Gastrocnemius medialis (tissue), 4 donors: ENCODE measurements at places on chromosomes 4 and X. TPM values are rescaled to one million over a fixed set of nuclear protein-coding genes. Genes with fewer than 3 reads are reported as not detected.

DNA sequence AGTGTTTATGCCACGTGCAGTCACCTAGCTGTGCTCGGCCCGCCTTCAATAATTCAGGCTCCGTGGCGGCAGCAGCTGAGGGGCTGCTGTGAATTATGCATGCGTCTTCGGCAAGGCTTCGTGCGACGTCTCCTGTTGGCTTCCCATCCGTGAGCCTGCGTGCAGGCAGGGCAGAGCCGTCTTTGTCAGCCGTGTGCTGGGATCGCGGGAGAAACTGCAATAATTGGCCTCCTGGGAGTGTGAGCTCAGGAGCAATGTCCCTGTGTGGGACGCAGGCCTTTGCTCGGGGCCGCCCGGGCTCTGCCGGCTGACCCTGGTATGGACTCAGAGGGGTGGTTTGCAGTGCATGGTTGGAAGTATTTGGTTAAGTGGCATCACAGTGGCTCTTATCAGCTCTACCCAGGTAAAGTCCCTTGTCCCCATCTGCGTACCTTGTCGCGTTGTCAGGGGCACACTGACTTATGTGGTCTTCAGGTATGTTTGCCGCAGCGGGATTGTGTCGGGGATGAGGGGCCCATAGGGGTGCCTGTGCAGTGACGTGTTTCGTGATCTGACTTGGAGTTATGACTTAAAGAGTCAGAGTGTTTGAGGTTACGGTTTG lies 34.5 kb upstream of the HGFAC start:
- DNase-seq, result peak; percentile 8
- no peak overlapping the region for H3K27ac ChIP-seq
- H3K36me3 ChIP-seq, result no peaks in the 10 kb centered on the region
- no peak overlapping the region for H3K4me3 ChIP-seq
- peaks cover 12% of the 10 kb centered on the region for H3K4me1 ChIP-seq

DNA sequence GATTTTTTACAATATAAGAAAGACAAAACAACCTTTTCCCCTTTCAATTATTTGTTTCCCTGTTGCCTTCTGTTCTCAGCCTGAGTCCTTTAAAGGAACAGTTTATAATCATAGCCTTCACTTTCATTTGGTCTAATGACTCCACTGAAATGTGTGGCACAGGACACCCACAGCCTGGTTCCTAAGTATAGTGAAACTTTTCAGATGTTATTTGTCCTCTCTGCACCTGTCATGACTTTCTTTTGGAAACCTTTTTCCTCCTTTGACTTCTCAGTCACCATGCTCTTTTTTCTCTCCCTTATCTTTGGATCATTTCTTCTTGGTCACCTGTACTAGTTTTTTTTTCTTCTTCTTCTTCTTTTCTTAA lies 237.8 kb upstream of the ANXA3 start:
- no peaks in the 10 kb centered on the region for H3K27me3 ChIP-seq
- H3K4me1 ChIP-seq, result no peaks in the 10 kb centered on the region
- H3K4me3 ChIP-seq, result no peak overlapping the region
- no peak for DNase-seq
- H3K27ac ChIP-seq, result no peak overlapping the region

DNA sequence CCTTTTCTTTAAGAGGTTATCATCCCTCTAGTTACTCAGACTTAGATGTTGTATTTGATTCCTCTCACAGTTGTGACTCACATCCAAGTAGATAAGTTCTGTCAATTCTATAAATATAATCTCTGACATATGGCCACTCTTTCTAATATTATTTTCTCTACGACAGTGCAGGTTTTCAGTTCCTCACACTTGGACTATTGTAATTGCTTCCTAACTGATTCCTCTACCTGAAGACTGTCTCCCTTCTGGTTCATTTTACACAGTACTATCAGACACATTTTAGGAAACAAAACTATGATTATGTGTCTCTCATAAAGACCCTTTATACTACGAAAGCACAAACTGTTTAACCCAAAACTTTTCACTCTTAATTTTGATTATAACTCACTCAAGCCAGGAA lies 31.3 kb upstream of the GNRHR start:
- no peaks in the 10 kb centered on the region for H3K36me3 ChIP-seq
- H3K27me3 ChIP-seq, result no peaks in the 10 kb centered on the region
- no peak for DNase-seq
- H3K27ac ChIP-seq, result no peak overlapping the region

DNA sequence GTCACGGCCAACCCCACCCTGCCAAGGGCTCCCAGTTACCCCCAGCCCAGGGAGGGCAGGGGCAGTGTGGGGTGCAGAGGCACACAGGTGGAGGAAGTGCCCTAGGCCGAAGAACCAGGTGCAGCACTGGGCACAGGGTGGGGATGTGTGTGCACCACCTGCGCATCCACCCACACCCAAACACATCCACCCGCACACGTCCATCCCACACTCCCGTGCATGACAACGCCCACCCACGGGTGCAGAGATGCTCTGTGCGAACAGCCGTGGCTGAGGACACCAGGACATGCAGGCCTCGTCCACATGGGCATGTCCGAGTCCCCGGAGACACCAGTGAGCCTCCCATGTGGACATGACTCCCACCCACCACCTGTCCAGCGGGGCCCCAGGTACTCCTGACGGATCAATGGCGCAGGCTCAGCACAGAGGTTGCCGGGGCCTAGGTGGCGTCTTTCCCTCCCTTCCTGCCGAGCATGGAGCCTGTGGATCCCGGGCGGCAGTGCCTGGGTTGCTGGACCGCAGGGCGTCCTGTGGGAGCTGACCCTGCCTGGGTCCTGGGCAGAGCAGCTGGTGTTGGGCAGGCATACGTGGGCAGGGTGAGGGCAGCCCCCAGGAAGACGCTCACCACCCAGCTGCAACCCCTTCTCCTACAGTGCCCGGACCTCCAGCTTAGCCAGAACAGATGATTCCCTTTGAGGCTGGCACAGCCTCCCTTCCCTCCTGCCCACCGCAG lies 19.6 kb downstream of the CTBP1 start:
- H3K36me3 ChIP-seq, result peaks cover 66% of the 10 kb centered on the region
- no peak overlapping the region for H3K27ac ChIP-seq
- no peaks in the 10 kb centered on the region for H3K4me1 ChIP-seq
- no peak for DNase-seq

DNA sequence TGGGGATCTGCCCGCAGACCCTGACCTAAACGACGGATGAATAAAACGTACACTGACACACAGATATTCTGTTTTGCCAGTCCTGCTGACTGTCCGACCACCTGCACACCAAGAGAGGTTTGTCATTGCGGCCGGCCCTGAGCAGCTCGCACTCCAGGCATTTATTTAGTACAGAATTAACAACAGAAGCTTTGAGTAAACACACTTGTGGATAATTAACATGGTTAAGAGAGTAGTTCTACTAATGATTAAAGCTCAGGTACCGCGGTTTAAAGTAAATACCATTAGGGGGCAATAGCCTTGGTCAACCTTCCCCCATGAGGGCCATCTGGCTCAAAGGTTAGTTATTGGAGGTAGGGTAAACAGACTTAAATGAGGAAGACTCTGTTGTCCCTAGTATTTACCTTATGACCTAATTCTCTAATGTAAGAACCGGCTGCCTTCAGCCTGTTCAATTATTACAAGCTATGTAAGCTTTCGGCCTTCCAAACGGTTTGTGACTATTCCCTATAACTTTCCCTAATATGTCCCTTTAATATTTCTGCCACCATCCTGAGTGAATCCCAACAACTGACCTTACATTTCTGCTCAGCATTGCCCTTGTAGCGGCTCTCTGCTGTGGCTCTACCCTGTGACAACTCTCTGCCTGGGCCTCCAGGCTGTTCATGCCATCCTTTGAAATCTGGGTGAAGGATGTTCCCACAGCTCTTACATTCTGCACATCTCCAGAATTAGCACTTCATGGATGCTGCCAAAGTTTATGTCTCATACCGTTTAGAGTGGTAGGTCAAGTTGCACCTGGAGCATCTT lies 46.9 kb upstream of the SYTL5 start:
- no peak overlapping the region for H3K4me3 ChIP-seq
- H3K27me3 ChIP-seq, result no peaks in the 10 kb centered on the region
- H3K27ac ChIP-seq, result no peak overlapping the region
- no peaks in the 10 kb centered on the region for H3K4me1 ChIP-seq
- no peak for DNase-seq

DNA sequence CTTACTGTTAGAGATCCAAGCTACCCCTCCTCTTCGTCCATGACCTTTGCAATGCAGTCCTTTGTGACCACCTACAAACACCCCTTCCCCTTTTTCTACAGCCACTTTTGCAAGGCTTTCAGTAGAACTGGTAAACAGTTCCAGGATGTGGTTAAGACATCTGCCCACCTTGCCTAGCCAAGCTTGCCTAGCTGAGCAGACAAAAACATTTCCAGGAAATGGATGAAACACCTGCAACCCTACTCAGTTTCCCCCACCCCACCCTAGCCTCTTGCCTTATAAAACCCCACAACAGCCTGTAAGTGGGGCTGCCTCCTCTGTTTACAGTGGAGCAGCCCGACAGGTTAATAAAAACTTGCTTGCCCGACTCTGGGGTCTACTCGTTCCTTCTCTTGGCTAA lies 133.8 kb downstream of the ZC4H2 start:
- no peak overlapping the region for H3K4me3 ChIP-seq
- no peak overlapping the region for H3K27ac ChIP-seq
- H3K4me1 ChIP-seq, result no peaks in the 10 kb centered on the region
- no peaks in the 10 kb centered on the region for H3K36me3 ChIP-seq

DNA sequence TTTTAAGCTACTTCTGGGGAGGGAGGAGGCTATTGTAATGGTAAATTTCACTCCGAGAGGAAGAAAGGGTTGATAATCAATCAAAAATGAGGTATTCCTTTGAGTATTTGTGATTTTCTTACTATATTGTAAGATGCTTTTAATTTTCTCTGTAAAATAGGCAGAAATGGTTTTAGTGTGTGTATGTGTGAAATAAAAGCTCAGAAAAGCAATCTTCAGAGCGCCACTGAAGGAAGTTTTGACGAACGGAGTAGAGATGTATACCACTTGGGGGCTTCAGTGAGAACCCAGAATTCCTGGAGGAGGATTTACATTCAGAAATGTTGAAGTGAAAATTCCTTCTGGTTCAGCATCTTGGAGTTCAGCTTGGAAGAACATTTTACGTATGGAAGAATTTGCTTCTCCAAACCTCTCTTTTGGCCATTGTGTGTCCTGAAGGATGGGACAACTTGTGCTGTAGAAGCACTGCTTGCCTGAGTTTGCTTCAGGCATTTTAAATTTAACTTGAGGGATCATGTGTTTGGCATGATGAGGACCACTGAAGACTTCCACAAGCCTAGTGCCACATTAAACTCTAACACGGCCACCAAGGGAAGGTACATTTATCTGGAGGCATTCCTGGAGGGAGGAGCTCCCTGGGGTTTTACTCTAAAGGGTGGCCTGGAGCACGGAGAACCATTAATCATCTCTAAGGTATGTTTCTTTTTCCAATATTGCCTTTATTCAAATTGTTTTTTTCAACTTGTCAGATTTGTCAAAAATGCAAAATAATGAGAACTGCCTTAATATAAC lies 695 bp downstream of the SHROOM3 start:
- H3K27ac ChIP-seq, result no peak overlapping the region
- no peak for DNase-seq
- no peaks in the 10 kb centered on the region for H3K4me1 ChIP-seq

- no peaks in the 10 kb centered on the region for H3K36me3 ChIP-seq
- no peak overlapping the region for H3K27ac ChIP-seq
- H3K4me1 ChIP-seq, result no peaks in the 10 kb centered on the region
- no peak for DNase-seq
These were observed 70.3 kb downstream of the SHOX start for GRCh38 chrX:700936-701335.

DNA sequence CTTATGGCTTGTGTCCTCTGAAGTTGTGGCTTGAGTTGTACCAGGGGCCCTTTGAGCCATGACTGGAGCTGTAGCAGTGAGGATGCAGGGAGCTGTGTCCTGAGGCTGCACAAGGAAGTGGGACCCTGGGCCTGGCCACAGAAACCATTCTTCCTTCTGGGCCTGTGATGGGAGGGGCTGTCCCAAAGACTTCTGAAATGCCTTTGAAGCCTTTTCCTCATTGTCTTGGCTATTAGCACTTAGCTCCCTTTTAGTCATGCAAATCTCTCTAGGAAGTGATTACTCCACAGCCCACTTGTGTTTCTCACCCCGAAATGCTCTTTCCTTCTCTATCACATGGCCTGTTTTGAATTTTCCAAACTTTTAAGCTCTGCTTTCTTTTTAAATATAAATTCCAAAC lies 92.4 kb downstream of the FHDC1 start:
- DNase-seq, result no peak
- H3K27ac ChIP-seq, result no peak overlapping the region
- no peaks in the 10 kb centered on the region for H3K4me1 ChIP-seq
- H3K36me3 ChIP-seq, result no peaks in the 10 kb centered on the region
- no peaks in the 10 kb centered on the region for H3K27me3 ChIP-seq
- no peak overlapping the region for H3K4me3 ChIP-seq

DNA sequence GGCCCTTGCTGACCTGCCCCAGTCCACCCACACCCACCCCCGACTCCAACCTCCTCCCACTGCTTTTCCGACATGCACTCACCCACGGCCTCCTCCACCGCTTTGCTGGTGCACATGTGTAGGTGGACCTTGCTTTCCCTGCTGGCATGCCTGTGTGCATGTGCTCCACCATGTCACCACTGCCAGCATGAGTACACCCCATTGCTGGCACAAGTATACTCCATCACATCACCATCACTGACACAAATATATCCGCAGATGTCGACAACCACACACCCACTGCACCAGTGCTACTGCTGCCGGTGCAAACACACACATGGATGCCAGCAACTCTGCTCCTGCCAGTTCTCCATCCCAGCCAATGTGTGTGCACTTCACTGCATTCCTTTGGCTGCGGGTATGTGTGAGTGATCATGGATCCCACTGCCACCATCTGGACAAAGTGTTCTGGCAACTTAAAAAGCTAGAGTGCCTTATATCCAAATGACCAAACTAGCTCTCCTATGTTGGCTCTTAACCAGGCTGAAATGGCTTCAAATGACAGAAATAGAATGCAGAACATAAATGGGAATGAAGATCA lies 1072.3 kb downstream of the RAPGEF2 start:
- H3K27me3 ChIP-seq, result no peaks in the 10 kb centered on the region
- no peak overlapping the region for H3K27ac ChIP-seq
- no peak overlapping the region for H3K4me3 ChIP-seq
- H3K36me3 ChIP-seq, result no peaks in the 10 kb centered on the region
- no peaks in the 10 kb centered on the region for H3K4me1 ChIP-seq

DNA sequence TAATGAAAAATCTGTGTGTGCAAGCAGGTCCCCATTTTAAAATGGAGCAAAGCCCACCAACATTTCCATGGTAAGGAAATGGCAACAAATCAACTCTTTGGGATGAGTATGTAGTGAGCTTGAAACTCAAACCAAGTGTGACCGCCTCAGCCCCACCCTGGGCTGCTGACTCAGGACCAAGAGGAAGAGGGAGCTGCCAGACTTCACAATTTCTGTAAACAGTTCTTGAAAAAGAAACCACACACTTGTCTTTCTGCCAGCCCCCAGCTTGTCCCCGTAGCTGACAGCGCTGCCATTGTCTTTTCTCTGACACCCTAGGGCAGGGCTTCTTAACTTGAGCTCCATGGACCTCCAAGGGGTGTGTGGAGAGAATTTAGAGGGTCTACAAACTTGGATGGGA lies 10.3 kb downstream of the RTL5 start:
- peak overlapping the region; percentile 5 for H3K27ac ChIP-seq
- no peak overlapping the region for H3K4me3 ChIP-seq
- H3K36me3 ChIP-seq, result no peaks in the 10 kb centered on the region
- peak; percentile 20 for DNase-seq

GRCh38 chr4:56737666-56738065 lies 56.6 kb upstream of the HOPX start:
- H3K4me3 ChIP-seq, result no peak overlapping the region
- H3K36me3 ChIP-seq, result no peaks in the 10 kb centered on the region
- no peaks in the 10 kb centered on the region for H3K4me1 ChIP-seq
- H3K27ac ChIP-seq, result no peak overlapping the region

MGAT4D gene
- total RNA-seq, result not detected

SLC4A4 gene
- total RNA-seq, result 1.4 TPM

ATP8A1 gene
- total RNA-seq, result 74.2 TPM

TEX13B gene
- not detected for total RNA-seq
